ENCODE measurements at places on chromosomes 1 and 21.
A peak's percentile ranks its signal among the peaks of the same experiment; 100 is the strongest.

DNA sequence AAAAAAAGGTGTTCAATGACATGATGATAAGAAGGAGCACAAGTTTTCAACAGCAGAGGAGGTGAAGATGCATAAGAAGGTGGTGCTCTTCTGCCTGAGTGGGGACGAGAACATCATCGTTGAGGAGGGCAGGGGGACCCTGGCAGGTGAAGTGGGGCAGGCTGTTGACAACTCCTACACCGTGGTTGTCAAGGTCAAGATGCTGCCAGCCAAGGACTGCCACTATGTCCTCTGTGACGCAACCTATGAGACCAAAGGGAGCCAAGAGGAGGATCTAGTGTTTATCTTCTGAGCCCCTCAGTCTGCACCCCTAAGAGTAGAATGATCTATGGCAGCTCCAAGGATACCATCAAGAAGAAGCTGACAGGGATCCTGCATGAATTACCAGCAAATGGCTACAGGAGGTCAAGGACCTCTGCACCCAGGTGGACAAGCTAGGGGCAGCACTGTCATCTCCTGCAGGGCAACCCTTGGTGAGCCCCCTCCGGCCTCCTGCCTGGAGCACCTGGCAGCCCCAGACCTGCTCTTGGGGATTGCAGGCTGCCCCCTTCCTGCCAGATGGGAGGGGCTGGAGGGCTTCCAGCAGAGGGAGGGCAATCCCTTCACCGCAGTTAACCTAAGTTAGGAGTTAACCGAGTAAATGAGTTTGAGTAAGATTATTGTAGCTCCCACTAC, 80.5 kb downstream of the ZNF281 start:
- no peak overlapping the region for H3K27ac ChIP-seq
- no peaks in the 10 kb centered on the region for H3K27me3 ChIP-seq
- H3K36me3 ChIP-seq = no peaks in the 10 kb centered on the region

DNA sequence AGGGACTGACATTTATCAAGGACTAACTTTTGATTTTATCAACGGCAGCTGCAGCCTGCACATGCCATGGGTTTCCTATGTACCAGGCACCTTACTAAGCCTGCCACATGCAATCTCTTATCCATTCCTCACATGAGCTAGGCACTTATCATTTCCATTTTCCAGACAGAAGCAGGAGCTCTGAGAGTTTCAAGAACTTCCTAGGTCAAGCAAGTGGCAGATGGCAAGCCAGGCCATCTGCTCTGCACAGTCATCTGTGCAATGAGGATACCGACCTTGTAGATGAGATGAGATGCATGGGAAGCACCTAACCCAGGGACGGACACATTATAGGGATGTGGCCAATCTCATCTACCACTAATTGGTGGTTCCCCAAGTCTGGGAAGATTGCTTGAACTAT, 339.4 kb upstream of the USP24 start:
- no peak overlapping the region for H3K4me3 ChIP-seq
- no peaks in the 10 kb centered on the region for H3K27me3 ChIP-seq
- no peaks in the 10 kb centered on the region for H3K36me3 ChIP-seq
- DNase-seq = no peak
- H3K27ac ChIP-seq = no peak overlapping the region
- no peaks in the 10 kb centered on the region for H3K4me1 ChIP-seq

- H3K4me1 ChIP-seq = no peaks in the 10 kb centered on the region
- H3K36me3 ChIP-seq = no peaks in the 10 kb centered on the region
- no peak overlapping the region for H3K27ac ChIP-seq
These were observed 25.7 kb downstream of the LY9 start for GRCh38 chr1:160821627-160822026.

- no peak overlapping the region for H3K4me3 ChIP-seq
- no peaks in the 10 kb centered on the region for H3K27me3 ChIP-seq
- no peak for DNase-seq
These were observed 97.0 kb downstream of the UBR4 start for GRCh38 chr1:19112891-19113696.

GRCh38 chr1:98672189-98672588, 10.7 kb downstream of the SNX7 start:
- no peaks in the 10 kb centered on the region for H3K36me3 ChIP-seq
- H3K27ac ChIP-seq = no peak overlapping the region
- H3K4me3 ChIP-seq = no peak overlapping the region
- DNase-seq = no peak

GRCh38 chr1:196609370-196609737, 1.1 kb upstream of the KCNT2 start:
- H3K27ac ChIP-seq = no peak overlapping the region
- H3K27me3 ChIP-seq = no peaks in the 10 kb centered on the region
- DNase-seq = peak; percentile 21
- H3K36me3 ChIP-seq = no peaks in the 10 kb centered on the region
- no peak overlapping the region for H3K4me3 ChIP-seq

GRCh38 chr1:169538998-169539871, 47.0 kb downstream of the F5 start:
- DNase-seq = no peak
- H3K36me3 ChIP-seq = no peaks in the 10 kb centered on the region
- H3K4me3 ChIP-seq = no peak overlapping the region
- H3K27me3 ChIP-seq = no peaks in the 10 kb centered on the region

GRCh38 chr1:110286564-110286963, 52.6 kb upstream of the RBM15 start:
- DNase-seq = no peak
- no peak overlapping the region for H3K4me3 ChIP-seq
- H3K36me3 ChIP-seq = no peaks in the 10 kb centered on the region
- no peaks in the 10 kb centered on the region for H3K27me3 ChIP-seq
- H3K4me1 ChIP-seq = no peaks in the 10 kb centered on the region

Data from trophoblast cell (in vitro differentiated cells and primary cell).